ENCODE measurements at places on chromosomes 3 and 15. TPM values are rescaled to one million over a fixed set of nuclear protein-coding genes. Genes with fewer than 3 reads are reported as not detected.

GRCh38 chr3:65537109-65537508 is 501.6 kb downstream of the MAGI1 start:
- H3K36me3 ChIP-seq: no peaks in the 10 kb centered on the region
- no peak overlapping the region for H3K4me3 ChIP-seq
- no peaks in the 10 kb centered on the region for H3K27me3 ChIP-seq
- H3K4me1 ChIP-seq: no peaks in the 10 kb centered on the region
- H3K27ac ChIP-seq: no peak overlapping the region

- H3K4me1 ChIP-seq: no peaks in the 10 kb centered on the region
- H3K36me3 ChIP-seq: no peaks in the 10 kb centered on the region
- no peak overlapping the region for H3K4me3 ChIP-seq
- DNase-seq: peak; percentile 8
- no peak overlapping the region for H3K27ac ChIP-seq
These were observed 10.4 kb downstream of the ATP2B2 start for GRCh38 chr3:10495003-10495402.

GRCh38 chr15:78968539-78969271 is 23.9 kb upstream of the CTSH start:
- no peak overlapping the region for H3K4me3 ChIP-seq
- H3K27ac ChIP-seq: no peak overlapping the region
- peak; percentile 48 for DNase-seq
- H3K4me1 ChIP-seq: no peaks in the 10 kb centered on the region
- no peaks in the 10 kb centered on the region for H3K27me3 ChIP-seq

- H3K27ac ChIP-seq: no peak overlapping the region
- no peak overlapping the region for H3K4me3 ChIP-seq
- no peaks in the 10 kb centered on the region for H3K27me3 ChIP-seq
- no peaks in the 10 kb centered on the region for H3K36me3 ChIP-seq
These were observed 63.6 kb downstream of the FAM81A start for GRCh38 chr15:59501597-59501996.

- H3K36me3 ChIP-seq: no peaks in the 10 kb centered on the region
- H3K27me3 ChIP-seq: no peaks in the 10 kb centered on the region
- DNase-seq: no peak
- H3K4me3 ChIP-seq: no peak overlapping the region
These were observed 123.4 kb upstream of the PRR20G start for GRCh38 chr3:127411083-127411727.

GRCh38 chr15:88012233-88012632 is 244.3 kb downstream of the NTRK3 start:
- no peaks in the 10 kb centered on the region for H3K27me3 ChIP-seq
- H3K36me3 ChIP-seq: no peaks in the 10 kb centered on the region
- DNase-seq: no peak
- H3K4me3 ChIP-seq: no peak overlapping the region
- H3K4me1 ChIP-seq: no peaks in the 10 kb centered on the region

DNA sequence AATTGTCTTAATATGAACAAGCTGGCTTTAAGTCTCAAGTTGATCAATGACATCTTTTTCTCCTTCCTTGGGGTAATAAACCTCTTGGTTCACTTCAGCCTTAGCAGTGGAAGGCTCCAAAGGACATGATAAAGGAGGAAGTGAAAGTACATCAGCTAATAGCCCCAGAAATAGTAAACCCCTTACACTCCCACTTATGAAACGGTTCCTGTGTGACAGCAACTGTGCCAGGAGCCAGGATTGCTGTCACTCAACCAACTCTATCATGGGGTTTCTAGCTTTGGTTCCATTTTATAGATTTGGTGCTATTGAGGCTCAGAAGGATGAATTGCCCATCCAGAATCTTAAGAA is 216.7 kb downstream of the ABHD5 start:
- no peak overlapping the region for H3K27ac ChIP-seq
- H3K27me3 ChIP-seq: no peaks in the 10 kb centered on the region
- DNase-seq: no peak
- H3K4me1 ChIP-seq: no peaks in the 10 kb centered on the region
- H3K36me3 ChIP-seq: no peaks in the 10 kb centered on the region

DNA sequence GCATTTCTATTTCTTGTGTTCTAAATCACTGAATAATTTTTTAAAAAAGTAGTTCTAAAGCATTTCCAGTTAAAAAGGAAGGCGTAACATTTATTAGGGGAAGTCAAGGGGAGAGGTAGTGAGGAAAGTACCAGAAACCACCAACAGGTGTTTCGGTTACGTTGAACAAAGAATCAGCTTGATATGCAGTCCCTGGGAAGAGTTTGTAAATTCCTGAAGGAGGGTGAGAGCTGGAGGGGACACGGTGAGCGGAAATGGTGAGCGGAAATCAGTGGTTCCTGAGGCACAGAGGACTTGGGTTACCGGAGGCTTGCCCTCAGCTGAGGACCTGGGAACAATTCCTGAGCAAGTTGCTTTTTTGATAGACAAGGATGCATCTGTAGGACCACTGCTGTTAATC is 17.8 kb downstream of the MAP2K1 start:
- no peak overlapping the region for H3K4me3 ChIP-seq
- no peaks in the 10 kb centered on the region for H3K4me1 ChIP-seq

GRCh38 chr15:82043796-82044372 is 1.9 kb downstream of the MEX3B start:
- no peak overlapping the region for H3K4me3 ChIP-seq
- no peak for DNase-seq
- H3K27ac ChIP-seq: no peak overlapping the region
- H3K36me3 ChIP-seq: peaks cover 11% of the 10 kb centered on the region
- H3K27me3 ChIP-seq: peaks cover 6% of the 10 kb centered on the region

DNA sequence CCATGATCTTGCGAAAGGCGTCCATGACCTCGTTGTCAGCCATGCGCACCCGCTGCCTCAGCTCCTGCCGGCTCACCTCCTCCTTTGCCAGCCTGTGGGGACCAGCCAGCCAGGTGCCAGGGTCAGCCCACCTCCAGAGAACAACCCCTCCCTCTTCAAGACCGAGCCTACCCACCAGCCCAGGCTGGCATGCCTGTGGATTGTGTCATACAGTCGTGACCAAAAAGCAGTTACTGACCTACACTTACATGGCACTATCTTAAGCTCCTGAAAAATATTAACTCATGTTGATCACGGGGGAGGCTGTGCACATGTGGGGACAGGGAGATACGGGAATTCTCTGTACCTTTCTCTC is 10.7 kb upstream of the CAMK1 start:
- H3K4me3 ChIP-seq: no peak overlapping the region
- peak overlapping the region; percentile 57 for H3K27ac ChIP-seq
- no peak for DNase-seq
- H3K27me3 ChIP-seq: no peaks in the 10 kb centered on the region

DNA sequence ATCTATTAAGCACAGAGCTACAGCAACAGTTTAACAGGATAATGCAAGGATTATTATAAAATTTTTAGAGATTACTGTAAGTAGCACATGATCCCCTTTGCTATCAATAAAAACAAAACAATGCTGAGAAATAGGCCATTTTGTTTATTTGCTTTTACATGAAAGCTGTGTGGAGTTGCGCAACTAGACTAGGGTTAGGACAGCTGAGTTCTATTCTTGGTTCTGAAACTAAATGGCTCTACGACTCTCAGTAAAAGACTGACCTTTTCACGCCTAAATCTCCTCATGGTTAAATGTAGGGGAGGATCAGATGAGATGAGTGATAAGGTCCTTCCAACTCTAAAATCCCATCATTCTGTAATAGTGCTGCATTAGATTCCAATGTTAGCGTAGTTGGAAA is 25.0 kb downstream of the KCNMB2 start:
- H3K4me3 ChIP-seq: no peak overlapping the region
- no peak for DNase-seq
- no peak overlapping the region for H3K27ac ChIP-seq
- H3K27me3 ChIP-seq: no peaks in the 10 kb centered on the region

The CYP8B1 gene
- polyA plus RNA-seq: not detected

The CAMKV gene
- 0.81 TPM for polyA plus RNA-seq

The DUOXA2 gene
- 0.12 TPM for polyA plus RNA-seq

The CDHR4 gene
- polyA plus RNA-seq: not detected

The SKOR1 gene
- 0.81 TPM for polyA plus RNA-seq

The GOLGA8J gene
- polyA plus RNA-seq: 0.27 TPM

The SPSB4 gene
- polyA plus RNA-seq: 0.27 TPM

The CP gene
- 1.8 TPM for polyA plus RNA-seq

Data from small intestine (tissue), 16 donors.